ENCODE measurements at places on chromosomes 11 and 22. TPM values are rescaled to one million over a fixed set of nuclear protein-coding genes. Genes with fewer than 3 reads are reported as not detected.

The CHRNA10 gene
- total RNA-seq, result 0.58 TPM

The STX3 gene
- 8.3 TPM for total RNA-seq

DNA sequence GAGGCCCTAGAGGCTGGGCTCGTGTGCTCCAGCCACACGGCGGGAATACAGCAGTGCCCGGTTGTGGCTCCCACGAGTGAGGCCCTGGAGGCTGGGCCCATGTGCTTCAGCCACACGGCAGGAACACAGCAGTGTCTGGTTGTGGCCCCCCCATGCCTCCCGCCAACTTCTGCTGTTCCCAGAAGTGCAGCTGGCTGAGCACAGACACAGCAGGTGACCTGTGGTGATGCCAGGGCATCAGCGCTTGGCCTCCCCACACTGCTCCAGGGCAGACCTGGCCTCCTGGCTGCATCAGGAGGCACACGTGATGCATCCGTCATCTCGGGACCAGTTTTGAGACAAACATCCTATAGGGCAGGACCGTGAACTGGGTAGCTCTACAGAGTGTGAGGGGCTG lies 110.3 kb downstream of the KCNQ1OT1 start:
- DNase-seq, result no peak

- no peak for DNase-seq
These were observed 23.5 kb upstream of the P2RY2 start for GRCh38 chr11:73194593-73194992.

DNA sequence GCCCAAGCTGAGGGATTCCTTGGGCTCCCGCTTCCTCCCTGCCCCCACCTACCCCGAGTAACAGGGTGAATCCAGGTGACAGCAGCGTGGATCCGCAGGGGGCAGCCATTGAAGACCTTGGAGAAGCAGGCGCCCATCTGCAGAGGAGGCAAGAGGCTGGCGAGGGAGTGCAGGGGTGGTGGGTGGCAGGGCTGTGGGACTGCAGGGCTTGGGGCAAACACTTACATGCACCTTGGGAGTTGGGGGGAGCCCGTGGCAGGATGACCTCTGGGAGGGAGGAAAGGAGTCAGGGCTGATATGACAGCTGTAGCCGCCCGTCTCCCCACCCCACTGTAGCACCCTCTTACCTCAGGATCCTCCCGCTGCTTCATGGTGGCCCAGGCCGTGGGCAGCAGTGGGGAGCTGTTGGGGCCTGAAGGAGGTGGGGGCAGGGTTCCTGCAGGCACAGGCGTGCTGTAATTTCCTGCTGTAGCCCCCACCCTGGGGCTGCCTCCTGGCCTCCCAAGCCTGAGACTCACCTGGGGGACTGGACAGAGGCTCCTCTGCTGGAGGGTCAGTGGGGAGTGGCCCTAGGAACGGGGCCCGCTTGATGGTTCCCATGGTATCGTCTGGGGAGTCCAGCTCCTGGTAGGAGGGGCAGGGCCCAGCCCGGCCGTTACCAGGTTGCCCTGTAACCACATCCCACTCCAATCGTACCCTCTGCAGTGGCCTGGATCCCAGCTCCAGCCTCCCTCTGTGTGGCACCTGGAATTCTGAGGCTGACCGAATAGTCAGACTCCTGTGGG lies 6.1 kb downstream of the MAP4K2 start:
- no peak for DNase-seq

- no peak for DNase-seq
These were observed 28.0 kb downstream of the SWAP70 start for GRCh38 chr11:9691865-9692264.

DNA sequence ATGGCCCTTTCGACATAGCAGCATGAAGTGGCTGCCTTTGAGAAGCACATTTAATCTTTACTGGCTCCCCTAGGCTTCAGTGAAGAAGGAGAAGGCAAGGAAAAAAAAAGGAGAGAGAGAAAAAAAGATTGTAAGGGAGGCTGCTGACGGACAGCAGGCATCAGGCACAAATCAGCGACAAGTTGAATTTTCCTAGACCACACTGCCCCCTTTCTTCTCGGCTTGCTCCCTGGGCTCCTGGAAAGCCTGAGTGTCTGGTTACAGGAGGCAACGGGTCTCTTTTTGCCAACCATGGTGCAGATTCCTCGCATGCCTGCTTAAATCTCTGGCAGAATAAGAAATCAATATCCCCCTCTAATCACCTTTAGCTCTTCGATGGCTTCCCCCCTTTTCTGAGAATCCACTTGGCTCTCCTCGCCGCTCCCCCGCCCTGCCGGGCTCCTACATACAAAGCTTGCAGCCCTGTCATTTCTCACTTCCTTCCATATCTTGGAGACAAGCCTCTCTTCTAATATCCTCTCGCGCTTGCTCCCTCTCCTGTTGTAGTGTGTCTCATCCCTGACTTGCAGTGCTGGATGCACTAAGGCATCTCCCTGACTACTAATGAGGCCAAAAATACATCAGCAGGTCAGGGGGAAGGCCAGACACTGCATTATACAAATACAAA lies 14.3 kb downstream of the BLID start:
- peak; percentile 3 for DNase-seq

DNA sequence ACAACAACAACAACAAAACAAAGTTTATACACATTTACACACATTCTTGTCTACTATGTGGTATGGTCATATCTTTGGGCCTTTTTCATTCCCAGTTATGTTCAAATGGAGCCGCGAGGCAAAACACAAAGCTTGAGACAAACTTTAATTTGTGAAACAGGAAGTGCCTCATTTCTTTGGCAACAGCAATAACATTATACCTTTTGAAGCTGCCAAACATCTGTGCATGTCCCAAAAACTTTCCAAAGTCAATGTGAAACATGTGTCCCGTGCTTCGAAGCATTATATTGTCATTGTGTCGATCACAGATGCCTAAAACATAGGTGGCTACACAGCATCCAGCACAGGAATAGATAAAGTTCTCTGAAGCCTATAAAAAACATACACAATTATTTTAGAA lies 25.0 kb upstream of the RPS13 start:
- DNase-seq, result no peak

- DNase-seq, result no peak
These were observed 5.0 kb downstream of the CYB561A3 start for GRCh38 chr11:61356706-61357105.
